T follicular helper cell (primary cell): ENCODE measurements at places on chromosomes 2 and 18.

GRCh38 chr2:128198656-128199055 is 107.7 kb downstream of the UGGT1 start:
- no peak for DNase-seq

GRCh38 chr2:71417300-71418202 is 35.8 kb upstream of the DYSF start:
- DNase-seq = no peak

DNA sequence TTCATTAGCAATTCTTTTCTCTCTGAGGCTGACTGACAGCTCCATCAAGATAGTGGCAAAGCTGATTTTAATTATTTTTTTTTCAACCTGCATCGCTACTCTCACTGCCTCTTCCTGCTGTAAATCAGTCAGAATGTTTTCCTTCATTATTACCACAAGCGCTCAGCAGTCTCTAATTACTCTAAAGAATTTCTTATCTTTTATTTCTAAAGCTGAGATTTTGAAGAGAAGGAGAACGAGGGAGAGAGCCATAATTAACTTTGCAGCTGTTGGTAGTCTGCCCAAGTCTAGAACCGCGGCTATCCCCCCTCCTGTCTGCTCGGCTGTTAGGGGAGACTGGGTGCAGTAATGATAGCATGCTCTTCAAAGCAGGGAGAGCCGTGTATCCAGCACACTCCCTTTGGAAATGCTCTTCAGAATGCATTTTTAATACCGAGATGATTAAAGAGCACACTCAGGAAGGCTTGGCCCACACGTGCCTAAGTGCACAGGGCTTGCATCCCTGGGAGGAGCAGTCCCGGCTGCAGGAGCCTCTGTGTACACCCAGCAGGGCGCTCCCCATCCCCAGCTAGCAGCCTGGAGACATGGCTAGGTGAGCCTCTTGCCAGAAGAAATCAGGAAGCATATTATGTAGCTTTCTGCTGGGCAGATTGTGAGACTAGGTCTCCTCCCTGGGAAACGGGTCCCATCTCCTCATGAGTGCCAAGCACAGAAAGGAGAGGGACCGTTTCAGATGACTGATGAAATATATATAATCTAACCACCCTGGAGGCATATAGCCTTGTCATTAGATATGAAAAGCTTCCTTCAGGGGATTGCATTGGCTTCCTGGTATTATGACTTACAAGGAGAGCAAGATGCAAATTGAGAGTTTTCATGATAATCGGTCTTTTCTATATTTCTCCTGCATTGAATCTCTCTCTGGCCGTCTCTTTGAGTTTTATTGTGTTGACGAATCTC is 555.2 kb downstream of the CMPK2 start:
- no peak for DNase-seq

DNA sequence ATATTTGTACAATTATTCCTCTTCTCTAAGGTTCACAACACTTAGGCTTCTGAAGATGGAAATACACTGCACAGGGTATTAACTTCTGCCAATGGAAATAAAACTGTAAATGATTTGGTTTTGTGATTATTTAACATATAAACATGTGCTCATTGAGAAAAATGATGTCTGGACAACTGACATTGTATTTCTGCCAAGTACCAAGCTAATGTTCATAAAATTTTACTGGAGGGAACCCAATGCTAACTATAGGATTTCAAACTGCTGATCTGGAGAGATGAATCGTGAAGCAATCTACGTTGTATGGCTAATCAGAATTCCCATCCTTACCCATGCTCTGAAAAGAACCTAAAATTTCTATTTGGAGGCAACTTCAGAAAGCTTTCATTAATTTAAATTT is 279.7 kb downstream of the NRXN1 start:
- no peak for DNase-seq

DNA sequence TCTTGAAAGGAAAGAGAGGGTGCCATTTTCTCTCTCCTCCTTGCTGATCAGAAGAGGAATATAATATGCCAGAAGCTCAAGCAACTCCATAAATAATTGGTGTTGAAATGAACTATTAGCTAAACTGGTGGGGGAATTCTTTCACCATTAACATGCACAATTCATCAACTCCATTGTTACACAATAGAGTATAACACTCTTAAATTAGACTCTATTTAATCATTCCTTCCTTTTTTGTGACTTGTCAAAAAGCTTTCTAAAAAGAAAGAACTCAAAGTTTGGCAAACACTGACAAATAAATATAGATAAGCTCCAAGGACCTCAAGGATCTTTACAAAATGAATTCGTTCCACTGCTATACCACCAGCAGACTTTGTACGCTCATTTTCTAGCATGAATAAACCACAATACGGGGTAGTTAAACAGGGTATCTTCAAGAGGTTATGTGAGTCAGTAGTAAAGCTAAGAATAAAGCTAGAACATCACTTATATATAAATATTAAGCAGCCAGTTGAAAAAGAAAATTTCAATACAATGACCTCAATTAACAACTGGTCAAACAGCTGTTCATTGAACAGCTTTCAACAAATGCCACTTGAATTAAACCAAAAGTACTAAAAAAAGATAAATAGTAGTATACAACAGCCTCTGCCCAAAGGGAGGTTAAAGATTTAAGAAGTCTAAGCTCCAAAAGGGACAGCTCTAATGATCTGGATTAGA is 6.4 kb downstream of the TRAK2 start:
- DNase-seq = no peak

GRCh38 chr2:14552818-14553217 is 79.7 kb upstream of the LRATD1 start:
- no peak for DNase-seq

DNA sequence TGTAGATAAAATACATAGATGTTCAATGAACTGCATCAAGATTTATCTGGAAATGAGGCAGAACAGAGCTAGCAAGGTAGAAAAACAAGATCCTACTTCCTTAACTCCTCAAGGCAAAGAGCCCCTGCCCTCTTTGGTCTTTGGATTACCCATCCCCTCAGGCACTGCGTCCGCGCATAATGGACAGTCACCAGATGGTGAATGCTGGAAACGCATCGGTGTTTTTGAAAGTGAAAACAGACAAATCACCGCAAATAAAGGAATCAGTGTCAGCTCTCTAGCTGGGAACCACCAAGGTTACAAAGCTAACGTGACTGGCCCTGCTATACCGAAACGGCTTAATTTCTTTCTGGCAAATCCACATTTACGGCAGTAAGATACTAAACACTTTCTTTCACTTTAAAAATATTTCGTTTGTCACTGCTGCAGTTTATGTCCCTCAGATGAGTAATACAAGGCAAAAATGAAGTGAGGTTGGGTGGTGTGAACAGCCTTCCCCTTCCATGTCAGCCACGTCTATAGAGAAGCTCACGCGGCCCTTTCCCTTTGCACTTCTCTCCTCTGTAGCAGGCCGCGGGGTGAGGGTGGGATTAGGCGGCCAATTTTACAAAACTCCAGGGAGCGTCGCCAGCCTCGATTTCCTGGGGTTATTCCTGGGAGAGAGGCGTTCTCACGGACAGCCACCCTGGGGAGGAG is 627 bp upstream of the GALR1 start:
- DNase-seq = no peak

GRCh38 chr2:129428086-129428660 is 551.3 kb upstream of the RAB6C start:
- no peak for DNase-seq

DNA sequence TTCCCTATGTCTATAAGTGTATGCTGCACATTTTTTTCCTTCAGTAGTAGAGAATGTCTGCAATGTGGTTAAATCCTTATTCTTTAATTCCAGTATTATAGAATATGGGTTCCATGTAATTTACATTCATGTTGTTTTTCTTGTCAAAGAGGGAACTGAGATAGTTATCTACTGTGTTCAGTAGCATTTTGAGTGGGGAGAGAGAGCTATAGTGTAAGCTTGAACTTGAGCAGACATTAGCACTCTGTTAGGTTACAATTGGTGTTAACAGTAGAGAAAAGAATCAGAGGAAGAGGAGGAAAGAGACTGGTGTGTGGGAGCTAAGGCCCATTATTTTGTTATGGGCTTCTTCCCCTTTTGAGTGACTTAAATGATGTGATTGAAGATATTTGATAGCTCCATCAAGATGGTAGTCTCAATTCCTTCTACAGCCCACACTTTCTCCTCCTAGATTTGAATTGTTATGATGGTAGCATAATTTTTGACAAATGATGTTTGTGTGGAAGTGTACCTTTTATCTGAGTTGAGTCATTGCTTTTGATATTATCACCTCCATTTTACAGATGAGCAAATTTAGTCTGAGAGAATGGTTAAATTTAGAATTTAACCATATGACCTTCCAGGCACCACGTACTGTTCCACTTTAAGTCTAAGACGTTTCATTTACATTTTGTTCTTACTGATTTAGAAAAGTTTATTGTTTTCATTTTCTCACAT is 71.3 kb downstream of the FMNL2 start:
- DNase-seq = no peak

DNA sequence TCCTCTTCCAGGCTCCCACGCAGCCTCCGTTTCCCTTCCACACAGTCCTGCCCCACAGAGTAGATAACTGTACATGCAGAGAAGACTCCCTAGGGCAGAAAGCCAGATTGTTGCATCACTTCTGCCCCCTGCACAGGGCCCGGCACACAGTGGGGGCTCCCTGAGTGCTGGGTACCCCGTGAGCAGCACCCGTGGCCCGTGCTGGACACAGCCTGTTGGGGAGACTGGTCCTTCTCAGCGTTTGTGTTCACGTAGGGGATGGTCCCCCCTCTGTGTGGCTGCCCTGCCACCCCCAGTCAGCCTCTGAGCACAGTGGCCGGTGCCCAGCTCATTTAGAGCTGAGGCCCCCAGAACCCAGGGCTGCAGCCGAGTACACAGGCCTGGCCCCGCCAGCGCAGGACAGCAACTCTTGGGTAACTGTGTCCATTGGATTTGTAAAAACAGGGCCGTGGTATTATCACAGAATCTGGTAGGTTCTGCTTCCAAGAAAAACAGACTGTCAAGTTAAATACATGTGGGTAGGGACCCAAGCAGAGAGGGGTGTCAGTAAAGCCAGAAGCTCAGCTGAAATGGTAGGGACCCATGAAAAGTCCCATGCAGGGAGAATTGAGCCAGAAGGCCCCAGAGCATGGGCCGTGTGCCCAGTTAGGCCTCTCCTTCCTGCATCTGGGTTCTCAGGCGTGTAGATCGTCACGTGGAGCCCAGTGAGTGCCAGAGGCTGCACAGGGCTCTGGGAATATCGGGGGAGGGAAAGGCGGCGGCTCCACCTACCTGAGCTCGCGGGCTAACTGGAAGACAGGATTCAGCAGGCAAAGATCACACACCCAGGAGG is 257.3 kb downstream of the ATAD2B start:
- DNase-seq = no peak

- no peak for DNase-seq
These were observed 94.7 kb downstream of the ARMC9 start for GRCh38 chr2:231293163-231293562.

- DNase-seq = no peak
These were observed 1.6 kb downstream of the CD8A start for GRCh38 chr2:86788881-86789686.

DNA sequence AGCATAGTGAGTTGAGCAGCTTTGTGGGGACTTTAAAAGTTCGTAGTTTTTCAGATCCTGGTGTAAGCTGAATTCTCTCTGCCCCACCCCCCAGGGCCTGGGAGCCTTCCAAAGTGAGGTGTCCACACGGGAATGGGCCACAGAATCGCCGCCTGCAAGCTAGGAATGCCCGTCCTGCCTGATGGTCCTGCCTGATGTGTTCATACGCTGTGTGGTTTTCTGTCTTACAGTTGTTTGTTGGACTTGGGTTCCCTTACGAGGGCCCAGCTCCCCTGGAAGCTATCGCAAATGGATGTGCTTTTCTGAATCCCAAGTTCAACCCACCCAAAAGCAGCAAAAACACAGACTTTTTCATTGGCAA is 158.7 kb downstream of the MGAT5 start:
- DNase-seq = no peak

DNA sequence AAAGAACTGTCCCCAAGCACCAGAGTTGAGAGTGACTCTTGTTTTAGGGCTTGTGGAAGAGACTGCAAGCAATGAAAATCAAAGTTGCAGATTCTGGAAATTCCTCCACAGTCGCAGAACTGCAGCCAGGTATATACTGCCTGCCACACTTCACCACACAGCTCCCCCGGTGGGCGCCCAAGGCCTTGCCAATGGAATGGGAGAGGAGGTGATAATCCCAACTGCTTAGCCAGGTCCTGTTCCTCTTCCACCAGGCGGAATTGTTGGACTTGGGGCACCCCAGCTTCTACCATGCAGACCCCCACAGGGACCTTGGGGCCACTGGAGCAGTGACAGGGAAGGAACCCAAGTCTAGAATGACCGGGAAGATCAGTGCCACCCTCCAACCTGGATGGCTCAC is 4.8 kb upstream of the PDIA6 start:
- no peak for DNase-seq
